ENCODE measurements at places on chromosomes 13 and 19. TPM values are rescaled to one million over a fixed set of nuclear protein-coding genes. Genes with fewer than 3 reads are reported as not detected.

TPTE2 gene
- 1.0 TPM for polyA plus RNA-seq

ZSCAN4 gene
- polyA plus RNA-seq, result not detected

SPACA4 gene
- polyA plus RNA-seq, result not detected

RNF17 gene
- polyA plus RNA-seq, result not detected

ZNF490 gene
- polyA plus RNA-seq, result 6.1 TPM

LILRB3 gene
- polyA plus RNA-seq, result not detected

MBD3L2 gene
- not detected for polyA plus RNA-seq

ALDH16A1 gene
- polyA plus RNA-seq, result 13.5 TPM

ZNF345 gene
- 15.4 TPM for polyA plus RNA-seq

PRR20E gene
- not detected for polyA plus RNA-seq

ZNF493 gene
- polyA plus RNA-seq, result 85.8 TPM

SLC15A1 gene
- polyA plus RNA-seq, result not detected

CD177 gene
- not detected for polyA plus RNA-seq

DHX34 gene
- polyA plus RNA-seq, result 11.7 TPM

P2RY11 gene
- polyA plus RNA-seq, result 5.4 TPM

ZNF536 gene
- 13.9 TPM for polyA plus RNA-seq

POLRMT gene
- 28.3 TPM for polyA plus RNA-seq

ZNF888 gene
- 0.26 TPM for polyA plus RNA-seq

ZNF709 gene
- 16.1 TPM for polyA plus RNA-seq
